ENCODE measurements at places on chromosomes 11 and 22.

- DNase-seq, result peak; percentile 11
Observed at GRCh38 chr22:20904980-20905355, 12.2 kb upstream of the CRKL start.

DNA sequence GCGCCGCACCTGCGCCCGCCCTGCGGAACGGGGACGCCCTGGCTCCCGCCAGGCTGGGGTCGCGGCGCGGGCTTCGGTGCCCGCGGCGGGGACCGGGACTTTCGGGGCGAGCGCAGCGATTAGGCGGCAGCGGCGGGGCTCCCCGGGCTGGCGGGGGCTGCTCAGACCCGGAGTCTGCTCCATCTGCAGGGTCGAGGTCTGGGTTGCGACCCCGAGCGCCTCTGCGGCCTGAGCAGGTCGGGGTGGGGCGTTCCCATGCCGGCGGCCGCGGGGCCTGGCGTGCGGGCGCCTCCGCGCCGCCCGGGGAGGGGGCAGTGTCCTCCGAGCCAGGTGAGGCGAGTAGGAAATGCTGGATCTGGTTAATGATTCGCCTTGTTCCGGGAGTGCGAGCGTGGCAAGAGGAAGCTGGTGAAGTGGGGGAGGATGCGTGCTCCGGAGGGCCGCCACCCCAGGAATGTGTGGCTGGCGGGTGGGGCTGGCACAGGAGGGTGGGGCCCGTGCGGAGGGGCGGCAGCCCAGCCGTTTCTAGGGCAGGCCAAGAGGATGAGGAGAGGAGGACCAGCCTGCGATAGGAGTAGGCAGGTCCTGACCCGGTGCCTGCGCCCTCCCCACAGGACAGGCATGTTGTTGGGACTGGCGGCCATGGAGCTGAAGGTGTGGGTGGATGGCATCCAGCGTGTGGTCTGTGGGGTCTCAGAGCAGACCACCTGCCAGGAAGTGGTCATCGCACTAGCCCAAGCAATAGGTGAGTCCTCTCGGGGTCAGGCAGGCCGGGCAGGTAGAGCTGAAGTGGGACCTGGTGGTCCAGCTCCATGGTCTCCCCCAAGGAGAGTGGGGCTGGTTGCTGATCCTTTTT is 606 bp downstream of the RASSF7 start:
- peak; percentile 44 for DNase-seq

GRCh38 chr22:44256085-44256484 is 56.7 kb downstream of the SHISAL1 start:
- no peak for DNase-seq

DNA sequence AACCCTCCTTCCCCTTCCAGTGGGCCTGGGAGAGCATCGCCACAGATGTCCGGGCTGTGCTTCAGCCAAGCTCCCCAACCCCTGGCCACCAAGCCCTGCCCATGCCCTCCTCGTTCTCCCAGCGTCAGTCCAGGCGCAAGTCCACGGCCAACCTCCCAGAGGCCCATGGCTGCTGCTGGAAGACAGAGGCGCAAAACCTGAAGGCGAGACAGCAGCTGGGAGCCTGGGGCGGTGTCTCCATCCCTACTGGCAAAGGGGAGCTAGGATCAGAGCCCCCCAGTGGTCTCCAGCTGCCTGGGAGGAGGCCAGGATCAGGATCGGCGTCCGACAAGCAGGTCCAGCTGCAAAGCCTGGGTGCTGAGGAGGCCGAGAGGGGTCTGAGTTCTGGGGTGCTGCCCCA is 1.9 kb downstream of the TSGA10IP start:
- no peak for DNase-seq

DNA sequence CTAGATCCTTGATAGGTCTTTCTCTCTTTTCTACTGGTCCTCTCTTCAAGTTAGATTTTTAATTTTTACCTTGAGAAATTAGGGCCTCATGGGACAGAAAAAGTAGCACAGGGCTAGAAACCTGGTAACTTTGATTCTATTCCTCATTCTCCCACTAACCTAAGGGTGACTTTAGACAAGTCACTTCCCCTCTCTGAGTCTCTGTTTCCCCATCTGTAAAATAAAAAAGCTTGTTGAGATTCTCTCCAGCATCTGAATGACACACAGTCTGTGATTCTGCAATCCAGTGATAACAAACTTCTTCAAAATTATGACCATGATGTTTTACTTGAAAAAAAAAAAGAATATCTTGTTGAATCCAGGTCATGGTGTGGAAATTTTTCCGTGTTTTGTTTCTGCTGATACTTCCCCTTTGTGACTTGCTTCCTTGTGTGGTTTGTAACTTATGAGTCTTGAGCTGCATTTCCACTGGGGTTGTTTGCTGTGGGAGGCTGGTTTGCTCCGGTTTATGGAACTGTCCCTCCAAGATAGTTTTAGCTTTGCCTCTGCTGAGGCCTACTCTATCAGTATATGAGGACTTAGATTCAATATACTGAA is 9.8 kb upstream of the MPEG1 start:
- no peak for DNase-seq

- peak; percentile 85 for DNase-seq
Observed at GRCh38 chr11:47715082-47715669, at the start of gene AGBL2. TSS of gene AGBL2 (minus strand) at chr11:47715369. CDS start at chr11:47714650, 719 bp downstream.

DNA sequence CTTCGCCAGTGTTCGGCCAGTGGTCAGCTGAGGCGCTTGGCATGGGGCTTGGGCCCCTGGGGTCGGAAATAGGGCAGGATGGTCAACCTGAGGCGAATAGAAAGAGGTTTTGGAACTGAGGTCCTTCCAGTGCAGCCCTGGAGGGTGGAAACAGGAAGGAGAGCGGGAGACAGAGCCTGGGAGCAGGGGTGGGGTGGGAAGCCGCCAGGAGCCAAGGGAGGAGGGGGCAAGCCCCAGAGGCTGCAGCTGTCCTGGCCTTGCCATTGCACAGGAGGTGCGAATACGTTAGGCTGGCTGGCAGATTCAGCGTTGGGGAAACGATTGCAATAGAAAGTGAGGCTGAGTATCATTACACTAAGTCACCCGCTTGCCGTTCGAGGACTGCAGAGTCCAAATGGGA is 13.9 kb upstream of the KCTD17 start:
- no peak for DNase-seq

DNA sequence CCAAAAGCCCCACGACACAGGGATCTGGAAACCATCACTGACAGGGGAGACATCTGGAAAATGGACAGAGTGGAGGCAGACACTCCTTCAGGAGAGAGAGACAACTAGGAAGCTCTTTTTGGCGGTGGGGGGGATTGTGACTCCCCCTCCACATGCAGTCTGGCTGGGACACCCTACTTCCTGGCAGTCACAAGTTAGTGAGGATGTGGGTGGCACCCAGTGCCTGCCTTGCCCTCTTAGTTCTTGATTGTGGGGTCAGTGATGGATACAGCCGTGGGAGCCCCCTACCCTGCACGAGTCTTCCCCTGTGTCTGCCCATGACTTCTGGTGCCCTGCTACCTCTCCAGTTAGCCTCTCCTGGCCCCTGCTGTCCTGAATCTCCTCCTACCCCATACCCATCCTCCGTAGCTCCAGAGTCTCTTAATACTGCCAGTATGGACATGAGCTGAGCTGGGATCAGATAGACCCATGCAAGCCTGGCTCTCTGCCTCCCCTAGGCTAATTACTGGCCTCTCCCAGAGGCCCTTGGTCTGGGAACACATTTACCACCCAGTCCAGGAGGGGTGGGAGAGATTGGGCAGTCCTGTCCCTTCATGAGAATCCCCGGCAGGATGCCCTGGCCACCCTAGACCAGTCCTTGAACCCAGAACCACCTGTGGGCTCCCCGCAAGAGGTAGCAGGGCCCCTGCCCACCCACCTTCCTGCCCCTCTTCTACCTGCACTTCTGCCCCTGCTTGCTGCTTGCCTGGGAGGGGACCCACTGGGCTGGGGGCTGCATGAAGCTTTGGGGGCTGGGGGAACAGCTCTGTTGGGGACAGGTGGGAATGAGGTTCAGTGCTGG is 22.8 kb downstream of the RHBDD3 start:
- DNase-seq, result no peak

- DNase-seq, result peak; percentile 72
Observed at GRCh38 chr11:64447831-64448598, 89.1 kb downstream of the RPS6KA4 start.

- no peak for DNase-seq
Observed at GRCh38 chr11:111801135-111801534, 34.9 kb upstream of the PPP2R1B start.

GRCh38 chr22:30074994-30075393 is 5.3 kb upstream of the HORMAD2 start:
- no peak for DNase-seq

DNA sequence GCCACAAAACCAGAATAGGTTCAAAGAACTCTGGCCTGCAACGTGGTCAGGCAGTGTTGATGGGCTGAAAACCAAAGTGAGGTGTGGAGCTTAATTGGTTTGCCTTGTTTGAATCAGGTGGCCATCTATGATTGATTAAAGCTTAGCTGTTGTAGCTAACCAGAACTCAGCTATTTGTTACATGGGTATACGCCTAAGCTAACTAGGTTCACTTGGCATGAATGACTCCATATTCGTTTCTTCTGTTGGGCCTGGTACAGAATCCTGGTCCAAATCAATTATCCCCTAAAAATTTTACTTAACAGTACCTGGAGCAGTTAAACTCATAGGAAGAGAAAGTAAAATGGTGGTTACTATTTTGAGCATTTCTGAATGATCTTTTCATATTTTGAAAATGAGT is 7.7 kb upstream of the BAIAP2L2 start:
- no peak for DNase-seq

DNA sequence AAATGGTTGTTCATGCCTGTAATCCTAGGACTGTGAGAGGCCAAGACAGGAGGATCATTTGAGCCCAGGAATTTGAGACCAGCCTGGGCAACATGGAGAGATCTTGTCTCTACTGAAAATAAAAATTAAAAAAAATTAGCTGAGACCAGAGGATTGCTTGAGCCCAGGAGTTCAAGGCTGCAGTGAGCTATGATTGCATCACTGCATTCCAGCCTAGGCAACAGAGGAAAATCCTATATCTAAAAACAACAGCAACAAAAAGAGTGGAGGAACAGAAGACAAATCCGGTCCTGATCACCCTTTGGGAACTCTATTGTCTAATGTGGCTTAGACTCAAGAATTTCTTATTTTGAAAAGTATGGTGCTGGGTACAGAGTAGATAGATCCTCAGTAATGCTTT is 17.3 kb downstream of the BARX2 start:
- no peak for DNase-seq

- peak; percentile 47 for DNase-seq
Observed at GRCh38 chr22:45499746-45500145, 2.9 kb upstream of the FBLN1 start.

DNA sequence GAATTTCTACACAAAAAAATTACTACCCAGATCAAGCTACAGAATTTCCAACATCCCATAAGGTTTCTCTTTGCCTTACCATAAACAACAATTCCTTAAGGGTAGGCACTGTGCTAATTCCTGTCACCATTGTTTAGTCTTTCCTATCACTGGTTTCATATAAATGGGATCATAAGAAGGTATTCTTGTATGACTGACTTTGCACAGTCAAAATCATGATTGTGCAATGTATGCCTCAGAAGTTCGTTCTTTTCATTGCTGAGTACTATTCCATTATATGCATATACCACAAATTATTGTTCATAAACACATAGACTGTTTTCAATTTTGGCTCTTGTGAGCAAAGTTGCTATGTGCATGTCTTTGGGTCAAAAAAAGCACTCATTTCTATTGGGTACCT is 611.6 kb upstream of the CADM1 start:
- no peak for DNase-seq

DNA sequence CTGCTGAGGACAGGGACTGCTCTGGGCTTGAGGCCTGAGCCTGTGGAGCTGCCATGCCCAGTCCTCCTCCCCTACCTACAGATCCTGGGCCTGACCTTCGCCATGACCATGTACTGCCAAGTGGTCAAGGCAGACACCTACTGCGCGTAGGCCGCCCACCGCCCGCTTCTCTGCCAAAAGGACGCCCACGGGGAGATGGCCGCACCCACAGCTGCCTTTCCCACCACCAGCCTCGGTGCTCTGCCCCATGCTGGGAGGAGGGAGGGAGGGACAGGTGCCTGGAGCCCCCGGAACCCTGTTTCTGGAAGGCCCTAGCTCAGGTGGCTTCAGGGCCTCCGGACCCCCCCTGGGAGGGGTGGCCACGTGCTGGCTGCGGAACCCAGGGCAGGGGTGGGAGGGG is 23.8 kb downstream of the TSPAN4 start:
- no peak for DNase-seq

- DNase-seq, result no peak
Observed at GRCh38 chr11:133443206-133443747, 89.0 kb downstream of the OPCML start.

DNA sequence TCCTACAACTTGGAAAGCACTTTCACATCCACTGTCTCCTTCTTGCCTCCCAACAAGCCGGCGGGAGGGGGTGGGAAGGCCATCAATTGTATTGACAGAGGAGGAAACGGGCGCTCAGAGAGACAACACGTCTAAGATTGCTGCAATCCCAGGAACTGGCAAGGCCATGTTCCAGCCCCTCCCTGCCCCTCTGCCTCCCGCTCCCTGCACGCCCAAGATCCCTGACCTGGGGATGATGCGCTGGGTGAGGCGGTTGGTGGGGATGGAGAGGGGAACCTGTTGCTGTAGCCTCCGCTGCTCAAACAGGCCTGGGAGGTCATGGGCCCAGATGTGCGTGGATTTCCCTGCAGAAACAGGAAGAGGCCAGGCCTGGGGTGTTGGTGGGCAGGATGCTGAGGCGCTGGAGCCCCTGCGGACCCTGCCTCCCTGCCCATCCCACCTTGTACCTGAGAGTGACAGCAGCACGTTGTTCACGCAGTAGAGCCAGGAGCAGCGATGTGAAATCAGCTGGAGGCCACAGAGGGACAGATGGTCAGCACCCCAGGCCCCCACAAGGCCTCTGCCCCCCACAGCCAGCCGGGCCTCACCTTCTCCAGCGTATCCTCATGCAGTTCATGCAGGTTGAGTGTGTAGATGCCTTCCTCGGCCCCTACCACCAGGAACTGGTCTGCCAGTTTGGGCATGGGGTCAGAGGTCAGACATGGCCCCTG is 6.8 kb downstream of the MAP4K2 start:
- DNase-seq, result no peak

DNA sequence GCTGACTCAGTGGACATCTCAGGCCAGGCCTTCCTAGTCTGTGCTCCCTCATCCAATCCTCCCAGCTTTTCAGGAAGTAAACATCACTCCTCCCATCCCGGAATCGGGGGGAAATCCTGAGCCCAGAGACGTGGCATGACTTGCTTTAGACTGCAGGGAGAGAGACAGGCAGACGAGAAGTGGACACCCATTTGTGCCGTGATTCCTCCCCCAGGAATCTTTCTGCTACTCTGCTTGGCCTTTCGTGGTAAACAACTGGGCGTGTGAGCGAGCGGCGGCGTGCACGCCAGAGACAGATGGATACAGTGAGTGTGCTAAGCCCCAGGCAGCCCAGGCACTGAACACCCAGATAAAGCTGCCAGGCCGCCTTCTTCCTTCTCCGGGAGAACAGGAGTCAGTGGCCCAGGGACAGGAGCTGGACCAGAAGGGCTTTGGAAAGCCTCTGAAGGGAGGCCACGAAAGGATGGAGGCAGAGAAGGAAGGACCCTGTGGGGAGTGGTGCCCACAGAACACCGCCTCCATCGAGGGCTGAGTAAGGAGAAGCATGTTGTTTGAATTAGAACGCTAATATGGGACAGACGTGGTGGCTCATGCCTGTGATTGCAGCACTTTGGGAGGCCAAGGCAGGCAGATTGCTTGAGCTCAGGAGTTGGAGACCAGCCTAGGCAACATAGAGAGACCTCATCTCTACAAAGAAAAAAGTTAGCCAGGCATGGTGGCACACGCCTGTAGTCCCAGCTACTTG is 53.0 kb upstream of the PRR5 start:
- no peak for DNase-seq

All from MG63 (cell line).